ENCODE measurements at places on chromosomes 2 and 18.

- DNase-seq, result no peak
These were observed 198.1 kb upstream of the RASGRP3 start for GRCh38 chr2:33278245-33278943.

DNA sequence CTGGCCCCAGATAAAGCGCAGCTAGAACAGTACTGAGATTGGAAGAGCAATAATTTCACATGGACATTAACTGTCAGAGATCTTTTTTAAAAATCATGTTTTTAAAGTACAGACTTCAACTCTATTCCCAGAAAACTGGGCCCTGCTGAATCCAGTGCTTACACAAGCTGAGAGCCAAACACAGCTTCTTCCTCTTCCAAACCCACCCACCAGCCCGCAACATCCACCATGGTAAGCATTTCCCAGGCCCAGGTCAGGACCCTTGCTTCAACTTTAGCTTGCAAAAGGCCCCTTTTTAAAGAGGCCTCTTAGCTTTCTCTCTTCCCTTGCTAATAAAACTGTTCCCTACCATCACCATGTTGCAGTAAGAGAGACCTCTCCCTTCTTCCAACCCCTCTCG lies 2.1 kb downstream of the AAK1 start:
- DNase-seq, result no peak

- no peak for DNase-seq
These were observed 782 bp downstream of the MTA3 start for GRCh38 chr2:42569116-42569711.

- DNase-seq, result no peak
These were observed 11.6 kb downstream of the TGFBRAP1 start for GRCh38 chr2:105317937-105318336.

- DNase-seq, result no peak
These were observed 204.3 kb upstream of the CCDC68 start for GRCh38 chr18:55163550-55163949.

DNA sequence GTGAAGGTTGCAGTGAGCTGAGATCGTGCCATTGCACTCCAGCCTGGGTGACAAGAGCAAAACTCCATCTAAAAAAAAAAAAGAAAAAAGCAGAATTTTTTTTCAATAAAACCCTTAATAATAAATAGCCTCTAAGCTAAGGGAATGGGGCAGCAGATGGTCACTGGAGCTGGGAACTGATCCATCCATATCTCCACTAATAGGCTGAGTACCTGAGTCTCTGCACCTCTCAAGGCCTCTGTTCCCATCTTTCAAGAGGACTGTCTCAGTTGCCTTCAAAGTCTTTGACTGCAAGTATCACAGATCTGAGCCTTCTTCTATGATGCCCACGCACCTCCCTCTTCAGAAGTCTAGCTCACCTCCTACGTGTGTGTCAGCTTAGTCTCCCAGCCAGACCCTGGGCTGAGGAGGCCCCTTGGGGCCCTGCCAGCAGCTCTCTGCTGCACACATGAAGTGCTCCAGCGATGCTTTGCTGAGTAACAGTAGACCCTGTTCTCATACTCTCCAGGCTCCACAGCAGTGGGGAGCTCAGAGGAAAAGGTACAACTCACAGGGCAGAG lies 32.9 kb downstream of the ST8SIA5 start:
- DNase-seq, result no peak

GRCh38 chr2:232984451-232985207 lies 28.4 kb downstream of the NGEF start:
- DNase-seq, result no peak

- DNase-seq, result peak; percentile 67
These were observed at the start of gene MBOAT2 for GRCh38 chr2:9003616-9004337. Gene MBOAT2, minus strand, starts transcription at chr2:9003684. Its CDS starts 70 bp downstream, at chr2:9003614.

All from activated T-helper 1 cell treated with anti-CD3 and anti-CD28 coated beads, Interleukin-2, amount 50 U/mL, for 16 hours (primary cell).